Activated CD4-positive, alpha-beta T cell treated with anti-CD3 and anti-CD28 coated beads, Interleukin-2, amount 50 U/mL, for 48 hours (primary cell): ENCODE measurements at places on chromosomes 12 and 14.

- DNase-seq: no peak
Observed at GRCh38 chr12:39966721-39967120, 139.2 kb downstream of the SLC2A13 start.

- DNase-seq: no peak
Observed at GRCh38 chr12:109900752-109901580, 892 bp downstream of the TCHP start.

GRCh38 chr12:46660719-46661109 lies 165.1 kb downstream of the SLC38A4 start:
- DNase-seq: no peak

GRCh38 chr12:89691659-89692058 lies 17.0 kb downstream of the ATP2B1 start:
- DNase-seq: no peak

DNA sequence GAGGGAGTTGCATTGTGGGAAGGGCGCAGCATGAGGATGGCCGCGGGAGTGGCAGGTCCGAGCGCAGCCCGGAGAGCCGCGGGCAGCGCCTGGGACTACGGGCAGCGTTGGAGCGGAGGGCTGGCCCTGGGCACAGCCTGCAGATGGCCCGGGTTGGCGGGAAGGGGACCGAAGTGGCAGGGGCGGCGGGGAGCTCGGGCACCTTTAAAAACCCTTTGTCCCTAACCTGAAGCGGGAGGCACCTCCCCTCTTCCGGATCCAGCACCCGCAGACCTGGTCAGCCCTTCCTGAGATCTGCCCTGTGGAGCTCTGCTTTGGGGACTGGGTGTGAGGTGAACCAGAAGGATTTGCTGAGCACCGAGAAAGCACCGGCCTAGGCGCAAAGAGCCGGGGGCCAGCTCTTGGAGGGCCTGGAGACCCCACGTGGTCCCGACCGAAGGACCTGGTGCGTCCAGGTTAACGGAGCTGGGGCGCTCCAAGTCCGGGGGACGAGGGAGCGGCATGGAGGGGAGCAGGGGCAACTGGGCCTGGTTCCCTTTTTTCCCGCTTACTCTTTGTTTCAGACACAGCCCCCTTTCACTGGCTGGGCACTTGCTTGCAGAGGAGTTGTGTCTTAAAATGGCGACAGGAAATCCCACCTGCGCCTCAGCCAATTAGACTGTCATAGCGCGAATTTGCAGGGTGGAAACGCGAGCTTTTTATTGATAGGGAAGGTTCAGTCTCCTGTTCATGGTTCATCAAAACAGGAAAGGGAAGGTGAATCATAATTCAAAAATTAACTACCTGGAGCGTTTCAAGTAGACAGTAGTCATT lies 792 bp upstream of the SLC38A1 start:
- peak; percentile 81 for DNase-seq

- DNase-seq: peak; percentile 61
Observed at GRCh38 chr12:1593174-1594005, 991 bp downstream of the FBXL14 start.

GRCh38 chr12:53849113-53849512 lies 89.5 kb upstream of the HOXC13 start:
- no peak for DNase-seq

GRCh38 chr14:80787876-80788275 lies 153.7 kb downstream of the CEP128 start:
- DNase-seq: no peak

DNA sequence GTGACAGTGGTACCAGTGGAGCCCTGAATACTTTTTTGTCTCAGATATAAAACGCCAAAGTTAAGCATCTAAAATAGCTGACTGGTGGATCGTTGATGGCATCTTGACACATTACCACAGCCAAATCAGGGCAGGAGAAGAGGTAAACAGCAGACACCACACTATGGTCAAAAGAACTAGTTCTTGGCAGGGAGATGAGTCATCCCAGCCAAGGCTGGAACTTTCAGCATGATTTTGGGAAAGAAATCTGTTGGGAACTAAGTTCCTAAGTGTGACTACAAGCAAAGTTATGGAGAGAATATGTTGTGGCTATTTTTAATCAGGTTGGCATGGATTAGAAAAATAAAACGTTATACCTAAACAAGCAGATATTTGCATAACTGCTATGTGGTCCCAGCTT lies 36.9 kb downstream of the LGR5 start:
- no peak for DNase-seq

- DNase-seq: no peak
Observed at GRCh38 chr14:87042354-87042753, 950.6 kb downstream of the GALC start.

DNA sequence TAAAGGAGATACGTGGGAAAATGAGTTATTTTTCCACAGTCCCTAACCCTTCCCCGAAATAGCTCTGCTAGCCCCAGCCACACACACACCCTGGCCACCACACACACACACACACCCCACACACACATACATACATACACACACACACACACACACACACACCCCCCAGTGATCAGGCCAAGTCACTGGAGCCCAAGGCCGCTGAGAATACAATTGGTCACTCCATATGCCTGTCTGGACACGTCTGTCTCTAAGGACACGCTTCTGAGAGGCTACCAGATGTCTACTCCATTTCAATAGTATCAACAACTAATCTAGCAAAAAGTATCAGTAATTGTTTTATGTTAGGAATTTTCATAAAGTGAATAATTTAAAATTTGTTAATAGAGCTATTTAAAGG lies 13.0 kb upstream of the DIABLO start:
- DNase-seq: no peak

GRCh38 chr12:80607361-80608135 lies 99.9 kb upstream of the MYF6 start:
- DNase-seq: no peak

GRCh38 chr14:24080888-24081738 lies 9.8 kb downstream of the CPNE6 start:
- DNase-seq: peak; percentile 83

- DNase-seq: no peak
Observed at GRCh38 chr14:89125216-89125615, 291.8 kb downstream of the FOXN3 start.

GRCh38 chr12:98121963-98122362 lies 393.4 kb upstream of the TMPO start:
- no peak for DNase-seq

GRCh38 chr14:91274796-91275195 lies 30.3 kb upstream of the GPR68 start:
- no peak for DNase-seq

DNA sequence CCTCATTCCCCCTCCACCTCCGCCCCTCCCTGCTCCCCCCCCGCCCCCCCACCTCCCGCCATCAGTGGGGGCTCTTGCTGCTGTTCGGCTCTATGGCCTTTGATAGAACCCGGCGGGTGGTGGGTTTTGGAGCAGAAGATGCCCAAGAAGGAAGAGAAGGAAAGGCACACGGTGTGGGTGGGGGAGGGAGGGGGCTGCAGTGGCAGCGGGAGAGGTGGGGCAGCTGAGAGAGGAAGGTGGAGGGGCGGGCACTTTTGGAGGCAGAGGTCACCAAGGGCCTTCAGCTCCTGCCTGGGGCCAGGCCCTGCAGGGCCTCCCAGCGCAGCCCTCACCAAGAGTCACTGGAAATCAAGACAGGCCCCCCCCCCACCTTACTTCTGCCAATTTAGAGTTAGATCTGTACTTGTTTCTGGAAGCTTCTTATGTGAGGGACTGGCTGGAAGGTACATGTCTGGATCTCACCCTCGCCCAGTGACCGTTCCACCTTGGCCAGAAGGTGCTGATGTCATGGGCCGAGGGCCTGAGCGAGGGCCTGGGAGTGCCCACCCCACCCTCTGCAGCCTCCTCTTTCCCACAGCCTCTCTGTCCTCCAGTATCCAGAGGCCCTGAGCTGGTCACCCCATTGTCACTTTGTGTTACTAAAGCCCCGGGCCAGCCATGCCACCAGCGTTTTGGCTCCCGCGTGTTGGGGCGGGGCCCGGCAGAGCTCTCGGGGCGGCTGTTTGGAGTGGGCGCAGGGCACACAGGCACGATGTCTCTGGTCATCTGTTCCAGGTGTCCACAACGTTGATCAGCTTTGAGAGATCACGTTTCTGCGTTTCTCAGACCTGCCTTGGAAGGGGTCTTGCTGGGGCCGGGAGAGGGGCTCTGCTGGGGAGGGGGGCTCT lies 153.9 kb downstream of the KIF26A start:
- no peak for DNase-seq

DNA sequence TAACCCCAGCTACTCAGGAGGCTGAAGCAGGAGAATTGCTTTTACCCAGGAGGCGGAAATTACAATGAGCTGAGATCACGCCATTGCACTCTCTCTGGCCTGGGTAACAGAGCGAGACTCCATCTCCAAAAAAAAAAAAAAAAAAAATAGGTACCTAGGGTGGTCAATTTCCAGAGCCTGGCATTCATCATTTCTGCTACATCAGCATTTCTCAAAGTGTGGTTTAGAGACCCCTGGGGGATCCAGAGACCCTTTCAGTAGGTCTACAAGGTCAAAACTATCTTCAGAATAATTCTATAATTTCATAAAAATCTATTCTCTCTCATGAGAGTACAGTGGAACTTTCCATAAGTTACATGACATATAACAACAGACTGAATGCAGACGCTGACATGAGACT lies 19.9 kb downstream of the CERS5 start:
- DNase-seq: no peak

DNA sequence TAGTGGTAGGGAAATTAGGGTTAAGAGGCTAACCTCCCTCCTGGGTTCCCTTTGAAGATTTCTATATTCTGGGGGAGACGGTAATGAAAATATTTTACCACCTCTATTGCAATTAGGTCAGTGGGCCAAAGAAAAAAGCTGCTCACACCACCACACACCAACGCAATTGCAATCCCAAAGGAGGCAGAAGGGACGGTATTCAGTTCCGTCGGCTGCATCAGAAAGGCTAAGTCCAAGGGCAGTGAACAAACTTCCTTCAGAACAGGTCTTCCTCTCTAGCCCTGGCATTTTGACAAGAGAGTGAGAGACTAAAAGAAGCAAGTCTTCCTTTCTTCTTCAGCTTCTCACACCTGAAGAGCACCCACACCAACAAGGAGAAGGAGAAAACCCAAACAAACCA lies 51.2 kb downstream of the OTX2 start:
- no peak for DNase-seq

GRCh38 chr12:4278329-4279197 lies 5.0 kb downstream of the CCND2 start:
- DNase-seq: no peak

- DNase-seq: peak; percentile 43
Observed at GRCh38 chr12:123150275-123150743, 581 bp downstream of the PITPNM2 start.

DNA sequence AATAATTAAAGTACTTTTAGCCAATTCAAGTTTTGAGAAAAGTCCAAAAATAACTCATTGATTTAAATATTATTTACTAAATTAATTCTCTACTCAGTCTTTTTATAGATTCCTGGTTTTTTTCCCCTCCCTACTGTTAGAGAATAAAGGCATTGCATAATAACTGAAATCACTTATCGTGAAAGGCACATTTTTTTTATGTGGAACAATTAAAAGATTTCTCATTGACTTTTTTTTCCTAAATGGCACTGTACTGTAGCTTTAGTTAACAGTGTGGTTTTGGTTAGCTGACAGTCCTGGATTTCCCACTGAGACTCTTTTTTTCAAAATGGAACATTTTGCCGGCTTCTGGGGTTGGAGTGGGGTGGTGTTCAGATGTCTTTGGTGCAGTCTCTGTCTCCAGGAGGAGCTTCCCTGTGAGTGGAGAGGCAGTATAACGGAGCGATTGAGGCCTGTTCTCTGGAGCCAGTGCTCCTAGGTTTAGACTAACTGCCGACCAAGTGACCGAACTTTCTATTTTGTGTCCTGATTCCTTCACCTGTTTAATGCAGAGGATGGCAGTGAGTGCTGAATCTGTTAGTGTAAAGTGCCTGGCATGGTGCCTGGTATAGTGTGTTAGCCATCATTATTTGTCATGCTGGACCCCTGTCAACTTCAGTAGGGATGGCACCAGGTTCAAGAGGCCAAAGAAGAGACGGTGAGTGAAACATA lies 117.7 kb downstream of the ADCK1 start:
- no peak for DNase-seq

GRCh38 chr12:24872211-24872610 lies 76.7 kb downstream of the BCAT1 start:
- no peak for DNase-seq

- no peak for DNase-seq
Observed at GRCh38 chr12:104583301-104583700, 126.6 kb downstream of the CHST11 start.

GRCh38 chr14:102510616-102511520 lies 1.3 kb upstream of the ANKRD9 start:
- DNase-seq: peak; percentile 39

DNA sequence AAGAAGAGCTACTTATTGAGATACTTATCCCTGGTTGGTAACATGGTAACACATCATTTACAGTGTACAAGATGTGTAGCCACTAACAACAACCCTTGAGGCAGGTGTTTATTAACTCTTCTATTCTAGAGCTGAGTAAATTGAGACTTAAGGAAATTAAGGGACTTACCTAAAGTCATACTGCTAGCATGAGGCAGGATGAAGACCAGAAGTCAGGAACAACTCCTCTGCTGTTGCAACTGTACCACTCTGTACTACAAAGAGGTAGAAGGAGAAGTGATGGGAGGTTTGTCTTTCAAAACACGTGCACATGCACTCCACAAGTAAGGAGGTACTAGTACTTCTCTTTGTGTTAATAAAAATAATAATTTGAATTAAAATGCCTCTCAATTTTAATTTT lies 79.9 kb downstream of the LLPH start:
- DNase-seq: no peak

DNA sequence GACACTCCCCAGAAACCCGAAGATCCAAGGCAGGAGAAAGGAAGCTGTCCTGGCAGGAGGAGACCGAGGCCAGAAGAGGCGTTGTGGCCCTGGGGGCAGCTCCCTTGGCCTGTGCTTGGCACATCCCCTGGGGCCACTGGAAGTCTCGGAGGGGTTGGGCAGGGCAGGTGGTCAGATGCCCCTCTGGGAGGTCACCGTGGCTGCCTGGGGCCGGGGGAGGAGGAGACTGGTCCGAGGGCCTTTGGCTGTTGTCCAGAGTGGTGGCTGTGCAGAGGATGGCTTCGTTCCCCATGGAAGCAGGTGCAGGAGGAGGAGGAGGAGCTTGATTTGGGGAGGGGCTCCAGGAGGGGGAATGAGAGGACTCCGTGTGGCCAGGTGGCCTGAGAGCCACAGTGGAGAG lies 3.3 kb upstream of the NUDT14 start:
- DNase-seq: no peak

DNA sequence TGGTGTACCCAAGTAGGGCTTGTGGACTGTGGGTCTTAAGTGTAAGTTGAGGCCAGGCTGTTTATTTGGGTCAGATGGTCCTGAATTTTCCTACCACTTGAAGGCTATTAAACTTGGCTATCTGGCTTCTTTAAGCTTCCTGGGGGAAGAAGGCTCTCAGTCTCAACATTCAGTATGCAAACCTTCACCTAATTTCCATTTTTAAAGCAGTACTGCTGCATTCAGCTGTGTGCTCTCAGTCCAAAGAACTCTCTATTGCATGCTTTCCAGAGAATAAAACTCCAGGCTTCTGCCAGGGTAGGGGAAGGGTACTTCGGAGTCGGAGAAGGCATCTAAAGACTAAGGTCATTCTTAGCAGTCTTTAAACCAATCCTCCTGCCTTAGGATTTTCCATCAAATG lies 124.4 kb downstream of the HELB start:
- DNase-seq: no peak

- no peak for DNase-seq
Observed at GRCh38 chr12:49664591-49665239, 41.4 kb downstream of the PRPF40B start.

GRCh38 chr12:632102-632696 lies 31.0 kb downstream of the NINJ2 start:
- no peak for DNase-seq
